NCI-H2171 treated with DMSO at 0.1 percent for 48 hours (cell line): ENCODE measurements at places on chromosomes 11 and 22.

DNA sequence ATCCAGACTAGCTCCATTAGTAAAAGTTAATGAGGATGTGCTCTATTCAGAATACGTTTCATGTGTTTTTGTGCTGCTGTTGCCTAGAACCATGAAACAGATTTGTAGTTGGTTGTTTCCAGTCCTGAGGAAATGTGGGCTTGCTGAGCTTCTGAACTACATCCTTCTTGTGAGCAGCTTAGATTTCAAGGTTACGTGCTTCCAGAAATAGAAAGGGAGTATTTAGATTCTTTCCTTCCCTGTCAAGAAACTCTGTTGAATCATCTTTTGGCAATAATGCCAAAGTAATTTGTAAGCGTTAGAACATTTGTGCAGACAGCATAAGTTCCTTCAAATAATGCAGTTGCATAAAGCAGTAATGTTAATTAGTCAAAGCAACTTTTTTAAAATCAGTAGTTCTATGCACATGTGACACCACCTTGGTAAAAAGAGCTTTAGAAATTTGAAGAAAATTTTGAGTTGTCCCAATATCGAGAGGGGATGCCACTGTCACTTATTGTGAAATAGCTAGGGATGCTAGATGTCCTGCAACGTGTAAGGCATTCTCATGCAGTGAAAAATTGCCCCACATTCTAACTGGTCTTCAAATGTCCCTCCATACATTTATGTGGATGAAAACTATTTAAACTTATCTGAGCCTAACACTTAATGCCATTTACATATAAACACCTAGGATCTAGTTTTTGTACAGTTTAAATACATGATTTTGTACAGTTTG lies 169.6 kb downstream of the ETS1 start:
- no peak for DNase-seq

DNA sequence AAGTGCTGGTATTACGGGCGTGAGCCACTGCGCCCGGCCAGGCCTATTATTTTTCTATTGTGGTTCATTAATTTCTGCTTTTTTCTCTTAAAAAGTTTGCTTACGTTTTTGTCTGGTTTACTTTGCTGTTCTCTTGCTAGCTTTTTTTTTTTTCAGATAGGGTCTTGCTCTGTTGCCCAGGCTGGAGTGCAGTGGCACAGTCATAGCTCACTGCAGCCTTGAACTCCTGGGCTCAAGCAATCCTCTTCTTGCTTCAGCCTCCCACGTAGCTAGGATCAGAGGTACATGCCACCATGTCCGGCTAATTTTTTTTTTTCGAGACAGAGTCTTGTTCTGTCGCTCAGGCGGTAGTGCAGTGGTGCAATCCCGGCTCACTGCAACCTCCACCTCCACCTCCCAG lies 18.7 kb downstream of the F2 start:
- DNase-seq: no peak

DNA sequence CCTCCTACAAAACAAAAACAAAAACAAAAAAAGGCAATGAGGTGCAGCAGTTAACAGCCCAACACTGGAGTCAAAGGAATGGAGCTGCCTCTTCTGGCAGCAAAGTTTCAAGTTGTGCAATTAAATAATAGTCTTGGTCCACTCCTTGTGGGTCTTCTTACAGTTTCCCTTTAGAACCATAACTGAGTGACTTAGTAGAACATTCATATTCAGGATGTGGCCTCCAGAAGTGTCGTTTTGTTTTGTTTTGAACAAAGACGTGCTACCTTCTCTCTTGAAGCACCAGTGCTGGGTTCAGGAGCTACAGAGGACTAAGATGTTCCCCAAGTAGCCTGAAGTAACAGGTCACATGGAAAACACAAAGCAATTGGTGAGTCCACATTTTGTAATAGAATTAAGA lies 2.0 kb upstream of the JAML start:
- DNase-seq: no peak

- DNase-seq: no peak
These were observed 12.2 kb upstream of the DCHS1 start for GRCh38 chr11:6667733-6668374.

DNA sequence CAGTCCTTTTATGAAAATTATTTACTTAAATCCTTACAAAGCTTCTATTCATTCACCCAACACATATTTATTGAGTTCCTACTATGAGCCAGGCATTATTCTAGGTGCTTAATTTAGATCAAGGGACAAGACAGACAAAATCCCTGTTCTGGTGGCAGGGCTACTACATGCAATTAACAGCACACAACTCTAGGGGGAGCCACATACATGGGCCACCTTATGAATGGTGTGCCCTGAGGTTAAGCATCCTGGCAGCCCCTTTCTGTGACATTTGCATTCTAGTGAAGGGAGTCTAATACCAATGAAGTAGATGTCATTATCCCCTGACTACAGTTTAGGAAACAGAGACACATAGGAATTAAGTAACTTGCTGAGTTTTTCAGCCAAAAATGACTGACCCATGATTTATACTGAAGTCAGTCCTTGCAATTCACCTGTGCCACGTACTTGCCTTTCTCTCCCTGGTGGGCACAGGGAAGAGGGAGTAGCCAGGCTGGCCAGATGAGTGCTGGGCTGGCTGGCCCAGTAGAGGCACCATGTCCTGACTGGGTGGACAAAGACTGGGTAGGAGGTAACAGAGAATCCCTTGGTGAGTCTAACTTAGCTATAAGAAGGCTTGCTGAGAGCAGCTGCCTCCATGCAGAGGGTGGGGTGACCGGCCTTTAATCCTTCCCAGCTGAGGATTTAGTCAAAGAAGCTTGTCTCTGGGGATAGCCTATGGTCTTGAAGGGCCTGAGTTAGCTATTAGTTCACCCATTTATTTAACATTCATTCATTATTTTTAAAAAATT lies 52.0 kb upstream of the ELF5 start:
- peak; percentile 8 for DNase-seq

GRCh38 chr11:37333345-37333744 lies 735.3 kb upstream of the RAG2 start:
- no peak for DNase-seq

GRCh38 chr11:18485913-18486528 lies 30.4 kb downstream of the LDHAL6A start:
- DNase-seq: no peak

GRCh38 chr22:44907765-44908737 lies 101.8 kb downstream of the PHF21B start:
- no peak for DNase-seq

DNA sequence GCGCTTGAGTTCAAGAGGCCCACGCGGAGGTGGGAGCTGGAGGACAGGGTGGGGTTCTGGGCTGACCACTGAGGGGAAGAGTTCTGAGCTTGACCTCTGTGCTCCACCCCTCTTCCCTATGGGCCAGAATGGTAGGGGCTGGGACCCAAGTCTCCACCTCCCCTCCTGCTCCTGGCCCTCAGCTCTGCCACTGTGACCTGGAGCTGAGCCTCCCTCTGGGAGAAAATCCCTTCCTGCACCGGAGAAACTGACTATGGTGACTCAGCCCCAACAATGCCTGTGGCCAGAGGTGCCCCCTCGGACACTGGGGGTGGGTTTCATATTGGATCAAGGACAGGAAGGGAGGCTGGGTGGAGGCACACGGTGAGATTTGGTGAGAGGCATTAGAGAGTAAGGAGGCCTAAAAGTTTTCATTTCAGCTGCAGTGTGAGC lies 23.0 kb downstream of the RELT start:
- no peak for DNase-seq

- DNase-seq: no peak
These were observed 8.2 kb upstream of the USP2 start for GRCh38 chr11:119389611-119390254.

GRCh38 chr22:19823191-19823901 lies 31.3 kb downstream of the GNB1L start:
- DNase-seq: no peak

DNA sequence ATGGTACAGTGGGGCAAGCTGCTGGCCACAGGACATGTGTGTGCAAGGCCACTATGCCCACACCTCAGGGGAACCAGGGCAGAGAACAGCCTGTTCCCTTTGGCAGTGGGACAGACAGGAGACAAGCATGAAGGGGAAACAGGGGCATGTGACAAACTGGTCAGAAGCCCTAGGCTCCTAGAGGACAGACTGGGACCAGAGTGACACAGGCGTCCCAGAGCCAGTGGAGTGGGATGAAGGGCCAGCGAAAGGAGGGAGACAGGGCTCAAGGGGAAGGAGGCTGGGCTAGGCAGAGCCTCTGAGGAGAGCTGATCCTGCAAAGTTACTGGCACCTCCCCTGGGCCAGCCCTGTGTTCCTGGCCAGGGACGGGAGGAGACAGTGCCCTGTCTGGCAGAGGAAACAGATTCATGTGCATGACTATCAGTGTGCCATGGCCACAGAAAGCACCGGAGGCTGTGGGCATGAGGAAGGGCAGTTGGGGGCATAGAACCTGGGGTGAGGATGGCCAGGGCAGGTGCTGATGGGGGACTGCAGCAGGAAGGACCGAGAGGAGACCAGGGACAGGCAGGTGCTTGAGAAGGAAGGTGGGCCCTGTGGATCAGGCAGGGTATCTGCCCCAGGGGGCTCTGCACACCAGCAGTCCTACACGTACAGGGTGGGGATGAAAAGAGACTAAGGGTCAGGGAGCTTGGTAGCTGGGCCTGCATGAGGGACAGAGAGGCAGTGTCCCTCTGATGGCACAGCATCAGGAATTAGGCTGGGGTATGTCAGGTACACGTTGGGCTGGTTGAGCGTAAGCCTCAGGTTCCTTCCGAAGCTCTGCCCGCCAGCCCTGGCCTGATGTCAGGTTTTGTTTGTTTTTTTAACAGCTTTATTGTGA lies 9.8 kb downstream of the DERL3 start:
- no peak for DNase-seq

- no peak for DNase-seq
These were observed 457 bp downstream of the RNF141 start for GRCh38 chr11:10540546-10540914.

GRCh38 chr22:36439481-36440271 lies 41.8 kb downstream of the TXN2 start:
- peak; percentile 38 for DNase-seq

- DNase-seq: no peak
These were observed 179.2 kb upstream of the MTMR2 start for GRCh38 chr11:96103102-96103501.

DNA sequence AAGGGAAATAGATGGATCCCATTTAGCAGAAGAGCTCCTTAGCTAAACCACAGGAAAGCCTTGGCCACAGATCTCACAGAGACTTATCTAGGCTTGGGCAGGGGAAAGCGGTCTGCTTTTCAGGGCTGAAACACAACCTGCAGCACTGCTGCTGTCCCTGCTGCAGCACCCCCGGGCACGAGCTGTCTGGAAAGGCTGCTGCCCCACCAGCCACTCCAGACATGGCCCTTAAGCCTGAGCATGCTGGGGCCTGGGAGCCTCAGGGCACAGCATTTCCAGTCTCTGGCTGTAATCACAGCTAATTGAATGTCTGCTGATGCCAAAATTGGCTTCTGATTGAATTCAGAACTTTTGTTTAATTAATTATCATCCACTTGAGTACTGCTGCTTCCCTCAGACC lies 115.0 kb downstream of the TMPRSS5 start:
- peak; percentile 12 for DNase-seq

- DNase-seq: peak; percentile 76
These were observed 17.8 kb upstream of the GLB1L2 start for GRCh38 chr11:134313821-134314607.

DNA sequence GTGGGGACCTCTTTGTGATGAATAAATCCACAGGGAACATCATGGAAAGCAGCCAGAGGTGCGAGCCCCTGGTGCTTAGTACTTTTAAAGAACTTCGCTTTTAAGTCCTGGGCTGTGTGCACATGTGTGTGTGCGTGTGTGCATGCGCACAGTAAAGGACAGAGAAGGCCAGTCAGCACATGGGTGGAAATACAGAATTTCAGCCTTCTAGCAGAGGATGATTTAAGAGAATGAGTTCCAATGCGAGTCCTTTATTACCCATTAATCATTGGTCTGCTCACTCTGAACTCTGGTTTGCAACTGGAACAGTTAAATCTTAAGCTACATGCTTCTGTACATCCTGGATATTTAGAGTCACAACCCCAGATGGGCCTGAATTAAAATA lies 18.9 kb downstream of the TEAD1 start:
- DNase-seq: no peak

GRCh38 chr11:127805771-127806170 lies 781.6 kb downstream of the ETS1 start:
- DNase-seq: no peak
